Activated T-helper 1 cell treated with Interleukin-2 at 50 U/mL for 16 hours (primary cell): ENCODE measurements at places on chromosomes 4 and X.

DNA sequence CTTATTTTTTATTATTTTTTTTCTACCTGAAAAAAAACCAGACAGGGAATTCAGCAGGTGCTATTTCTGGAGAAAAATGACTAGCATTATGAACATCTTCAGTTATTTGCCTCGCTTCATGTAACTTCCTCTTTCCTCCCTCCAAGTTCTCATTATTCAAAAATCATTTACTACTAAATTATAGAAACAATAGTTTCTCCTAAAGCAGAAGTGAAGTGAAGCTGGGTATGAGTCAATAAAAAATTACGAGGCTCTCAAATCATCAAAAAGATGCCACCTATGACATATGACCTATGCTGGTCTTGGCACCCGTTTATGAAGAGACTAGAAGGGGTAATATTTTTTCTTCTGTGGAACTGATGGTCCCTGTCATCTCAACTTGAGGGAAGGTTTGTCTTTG lies 145.0 kb upstream of the AADAT start:
- DNase-seq = no peak

- DNase-seq = no peak
These were observed 1.1 kb upstream of the AVPR2 start for GRCh38 chrX:153903238-153903980.

GRCh38 chrX:77299549-77299948 lies 147.6 kb upstream of the FGF16 start:
- DNase-seq = no peak

DNA sequence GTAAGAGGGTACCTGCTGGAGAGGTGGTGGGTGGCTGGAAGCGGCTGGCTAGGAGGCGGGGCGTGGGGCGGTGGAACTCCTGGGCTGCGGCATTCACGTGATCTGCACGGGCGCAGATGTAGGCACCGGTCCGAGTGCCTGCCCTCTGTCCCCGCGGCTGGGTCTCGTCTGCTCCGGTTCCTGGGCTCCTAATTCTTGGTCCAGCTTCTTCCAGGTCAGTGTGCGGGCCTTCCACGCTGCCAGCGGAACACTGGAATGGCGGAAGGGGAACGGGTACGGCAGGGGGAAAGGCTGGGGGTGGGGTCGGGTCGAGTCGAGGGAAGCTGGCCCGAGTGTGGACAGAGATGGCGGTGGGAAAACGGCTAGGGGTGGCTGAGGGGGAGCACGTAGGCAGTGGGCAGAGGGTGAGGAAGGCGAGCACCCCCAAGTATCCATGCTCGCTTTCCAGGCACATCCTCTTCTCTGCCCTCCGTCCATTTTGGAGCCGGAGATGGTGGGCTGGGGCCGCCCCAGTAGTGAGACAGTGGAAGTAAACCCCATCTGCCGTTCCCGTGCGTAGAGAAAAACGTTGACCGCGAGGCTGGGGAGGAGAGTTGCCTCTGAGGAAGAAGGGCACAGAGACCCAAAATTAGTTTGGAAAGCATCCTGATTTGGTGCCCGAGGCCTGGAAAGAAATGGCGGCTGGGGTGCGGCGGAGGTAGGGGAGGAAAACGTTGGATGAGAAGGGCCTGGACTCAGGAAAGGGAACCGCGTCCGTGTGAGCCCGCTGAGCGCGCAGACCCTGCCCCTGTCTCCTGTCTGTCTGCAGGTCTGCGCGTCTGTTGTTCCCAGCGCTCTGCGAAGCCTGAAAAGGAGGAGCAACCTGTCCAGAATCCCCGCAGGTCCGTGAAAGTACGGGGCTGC lies at the start of gene TCEAL4:
Gene TCEAL4 (plus strand): TSS at position 105 of the 903 bp plus-strand sequence. CDS start 1,161 bp downstream, outside the sequence.
- DNase-seq = no peak

DNA sequence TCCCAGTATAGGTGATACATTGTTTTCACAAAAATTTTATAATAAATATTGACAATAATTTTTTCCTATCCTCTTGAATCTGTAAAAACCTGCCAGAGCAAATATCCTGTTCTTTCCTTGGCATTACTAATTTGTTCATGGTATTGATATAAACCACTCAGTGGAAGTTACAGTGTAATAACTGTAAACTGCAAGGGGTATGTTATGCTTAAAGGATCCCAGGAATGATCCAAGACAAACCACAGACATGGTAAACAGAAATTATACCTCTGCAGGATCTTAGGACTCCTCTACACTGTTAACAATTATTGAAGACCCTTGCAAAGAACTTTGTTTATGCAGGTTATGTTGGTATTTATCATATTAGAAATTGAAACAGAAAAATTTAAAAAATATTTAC lies 17.7 kb upstream of the MAD2L1 start:
- DNase-seq = no peak

- no peak for DNase-seq
These were observed 1.5 kb downstream of the ELF4 start for GRCh38 chrX:130108647-130109428.

- DNase-seq = no peak
These were observed 253.9 kb upstream of the PPARGC1A start for GRCh38 chr4:24143741-24144140.

- DNase-seq = no peak
These were observed 9.8 kb downstream of the HNRNPD start for GRCh38 chr4:82363896-82364487.

DNA sequence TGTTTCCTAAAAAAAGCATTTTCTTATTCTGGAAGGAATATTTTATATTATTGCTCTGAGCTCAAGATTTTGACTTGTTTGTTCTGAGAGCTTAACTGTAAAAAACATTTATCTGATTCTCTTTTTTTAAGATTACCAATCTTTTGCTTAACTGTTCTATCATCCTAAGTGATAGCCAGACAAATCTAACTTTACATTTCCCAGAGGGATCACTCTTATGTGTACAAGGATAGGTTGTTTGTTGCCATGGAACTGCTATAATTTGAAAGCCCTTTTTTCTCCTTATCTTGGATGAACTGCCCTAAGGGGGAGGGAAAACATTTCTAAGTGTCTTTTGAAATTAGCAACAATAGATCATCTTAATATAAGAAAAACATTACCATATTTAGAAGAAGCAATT lies 494.7 kb downstream of the TRAM1L1 start:
- no peak for DNase-seq

DNA sequence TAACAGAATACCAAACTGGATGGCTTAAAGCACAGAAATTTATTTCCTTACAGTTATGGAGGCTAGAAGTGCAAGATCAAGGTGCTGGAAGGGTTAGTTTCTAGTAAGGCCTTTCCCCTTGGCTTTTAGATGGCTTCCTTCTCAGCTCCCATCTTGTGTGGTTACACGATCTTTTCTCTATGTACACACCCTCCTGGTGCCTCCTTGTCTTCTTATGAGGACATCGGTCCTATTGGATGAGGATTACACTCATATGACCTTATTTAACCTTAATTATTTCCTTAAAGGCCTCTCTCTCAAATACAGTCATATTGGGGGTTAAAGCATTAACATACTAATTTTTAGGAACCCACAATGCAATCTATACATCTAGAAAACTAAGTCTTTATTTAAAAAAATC lies 787.9 kb upstream of the GALNTL6 start:
- DNase-seq = no peak

- no peak for DNase-seq
These were observed 5.5 kb downstream of the ATP10D start for GRCh38 chr4:47490550-47490949.

- no peak for DNase-seq
These were observed 96.4 kb downstream of the EMCN start for GRCh38 chr4:100421361-100421978.

DNA sequence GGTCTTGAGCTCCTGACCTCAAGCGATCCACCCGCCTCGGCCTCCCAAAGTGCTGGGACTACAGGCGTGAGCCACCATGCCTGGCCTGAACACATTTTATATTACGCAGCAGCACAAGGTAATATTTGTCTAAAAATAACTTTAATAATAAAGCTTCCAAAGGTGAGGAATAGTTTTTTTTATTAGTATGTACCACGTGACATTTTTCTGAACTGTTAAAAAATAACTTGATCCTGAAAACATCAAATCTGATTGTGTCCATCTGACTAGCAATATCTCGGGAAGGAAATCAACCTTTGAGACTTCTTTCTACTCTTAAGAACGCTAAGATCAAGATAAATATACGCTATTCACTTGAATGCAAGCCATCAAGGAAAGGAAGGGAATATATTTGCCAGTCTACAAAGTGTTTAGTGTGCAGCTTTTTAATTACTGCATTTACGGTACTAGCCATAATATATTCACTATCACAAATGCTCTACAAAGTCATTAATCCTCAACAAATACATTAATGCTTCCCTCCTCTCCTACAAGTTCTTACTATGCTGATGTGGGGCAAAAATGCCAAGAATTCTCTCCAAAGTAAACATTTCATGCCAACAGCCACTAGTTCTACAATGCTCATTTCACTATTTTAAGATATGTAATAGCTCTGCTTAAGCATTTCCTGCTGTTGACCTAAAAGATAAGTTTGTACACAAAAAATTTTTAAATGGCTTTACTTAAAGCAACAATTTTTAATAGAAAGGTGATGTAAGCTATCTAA lies 143.6 kb downstream of the APBB2 start:
- no peak for DNase-seq

GRCh38 chrX:30597216-30598012 lies 19.8 kb upstream of the TASL start:
- DNase-seq = no peak

GRCh38 chrX:73400136-73400748 lies 46.6 kb upstream of the CDX4 start:
- no peak for DNase-seq

GRCh38 chrX:138788771-138789170 lies 77.3 kb upstream of the FGF13 start:
- DNase-seq = no peak

DNA sequence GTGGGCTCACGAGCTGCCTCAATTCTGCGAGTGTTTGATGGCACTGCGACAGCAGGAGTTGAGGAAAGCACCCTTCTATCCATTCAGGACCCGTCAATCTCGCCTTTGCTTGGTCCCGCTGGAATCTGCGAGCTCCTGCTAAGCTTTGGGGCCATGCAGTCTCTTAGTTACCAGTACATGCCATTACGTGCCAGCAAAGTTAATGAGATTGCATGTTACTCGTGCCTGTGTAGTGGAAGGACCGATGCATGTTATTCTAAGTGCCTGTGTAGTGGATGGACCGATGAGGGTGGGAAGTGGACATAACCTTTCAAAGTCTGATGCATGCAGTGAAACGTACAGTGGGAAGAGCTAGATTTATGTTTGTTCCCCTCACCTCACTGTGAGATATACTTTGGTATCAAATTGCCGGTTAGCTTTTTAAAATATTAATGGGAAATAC lies 569 bp downstream of the RPS3A start:
- no peak for DNase-seq

DNA sequence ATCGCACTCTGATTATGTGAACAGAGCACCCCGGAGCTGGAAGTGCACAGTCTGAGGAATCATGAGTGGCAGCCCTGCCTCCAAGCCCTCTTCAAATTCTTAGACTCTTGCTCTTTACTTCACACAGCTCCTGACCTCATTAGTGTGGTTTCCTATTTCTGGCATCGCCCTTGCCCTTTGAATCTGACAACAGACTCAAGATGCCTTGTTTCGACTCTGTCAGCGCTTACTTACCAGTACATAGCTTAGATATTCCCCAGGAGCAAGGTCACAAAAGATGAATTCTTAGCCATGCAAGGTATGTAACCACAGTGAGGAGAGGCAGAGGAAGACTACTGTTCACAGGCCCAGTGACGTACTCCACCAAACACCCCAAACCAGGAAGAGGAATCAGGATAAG lies 167.2 kb downstream of the KDR start:
- no peak for DNase-seq

GRCh38 chrX:97452283-97452682 lies 568.6 kb downstream of the RPA4 start:
- DNase-seq = no peak

- DNase-seq = no peak
These were observed 40.7 kb downstream of the PALLD start for GRCh38 chr4:168537571-168537970.

- DNase-seq = no peak
These were observed 79.2 kb upstream of the NALF2 start for GRCh38 chrX:69424910-69425309.

- DNase-seq = no peak
These were observed 524.8 kb downstream of the PPARGC1A start for GRCh38 chr4:23365086-23365485.

GRCh38 chr4:185886832-185887524 lies 75.0 kb upstream of the SORBS2 start:
- DNase-seq = no peak

DNA sequence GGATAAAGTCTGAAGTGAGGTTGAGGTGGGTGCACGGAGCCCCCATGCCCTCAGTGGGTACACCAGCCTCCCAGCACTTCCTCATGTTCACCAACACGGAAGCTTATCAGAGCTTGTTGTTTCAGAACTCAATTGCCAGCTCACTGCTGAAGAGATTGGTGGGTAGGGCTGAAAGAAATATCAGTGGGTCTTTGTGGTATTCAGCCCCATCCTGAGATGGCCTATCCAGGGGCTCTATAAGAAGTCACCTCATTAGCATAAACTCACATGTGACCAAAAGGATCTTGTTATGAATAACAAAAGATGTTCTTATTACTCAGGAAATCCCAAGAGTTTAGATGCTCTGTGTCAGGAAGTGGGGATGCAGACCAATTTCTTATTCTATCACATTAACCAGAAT lies 177.3 kb downstream of the ARHGAP10 start:
- DNase-seq = no peak

DNA sequence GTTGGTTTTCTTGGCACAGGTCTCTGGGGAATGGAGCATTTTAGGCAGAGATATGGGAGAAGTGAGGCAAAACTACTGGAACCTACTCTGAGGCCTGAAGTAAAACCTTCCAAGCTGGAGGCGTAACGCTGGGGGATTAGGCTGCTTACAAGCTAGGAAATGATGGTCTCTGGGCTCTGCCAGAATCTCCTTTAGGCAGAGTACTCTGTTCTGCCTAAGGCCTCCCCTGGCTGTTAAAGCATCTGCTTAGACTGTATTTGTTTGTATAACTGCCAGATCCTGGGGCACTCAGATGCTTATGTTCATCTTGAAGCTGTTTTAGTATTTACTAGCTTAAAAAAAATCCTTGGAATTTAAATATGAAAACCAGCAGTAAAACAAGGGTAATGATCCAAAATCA lies 822.2 kb downstream of the RPA4 start:
- no peak for DNase-seq

DNA sequence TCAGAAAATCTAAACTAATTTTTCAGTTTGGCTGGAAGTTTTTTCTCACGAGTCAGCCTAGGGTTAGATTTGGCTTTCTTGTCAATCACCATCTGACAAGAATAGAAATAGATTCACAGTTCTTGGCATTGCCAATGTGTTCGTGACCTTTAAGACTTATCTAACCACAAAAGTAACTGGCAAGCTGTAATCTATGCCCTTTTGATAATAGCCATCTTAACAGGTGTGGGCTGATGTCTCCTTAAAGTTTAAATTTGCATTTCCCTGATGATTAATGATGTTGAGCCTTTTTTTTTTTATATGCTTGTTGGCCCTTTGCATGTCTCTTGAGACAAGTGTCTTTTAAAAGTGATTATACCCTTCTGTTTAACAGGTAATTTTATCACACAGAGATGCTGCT lies 460.3 kb upstream of the PRKX start:
- no peak for DNase-seq

DNA sequence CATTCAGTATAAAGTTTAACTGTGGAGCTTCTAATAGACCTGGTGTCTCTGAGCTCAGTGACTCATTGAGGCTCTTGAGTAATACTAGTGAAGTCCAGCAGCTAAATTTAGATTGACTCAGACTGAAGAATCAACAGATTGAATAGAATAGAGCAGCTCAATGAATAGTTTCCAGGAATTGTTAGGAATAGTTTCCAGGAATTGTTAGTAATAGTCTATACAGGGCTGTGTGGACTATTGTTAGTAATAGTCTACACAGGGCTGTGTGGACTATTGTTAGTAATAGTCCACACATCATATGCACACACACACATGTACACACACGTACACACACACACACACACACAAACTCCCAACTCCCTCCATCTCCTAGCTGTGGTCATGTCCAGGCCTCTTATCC lies 3.0 kb downstream of the GIMD1 start:
- DNase-seq = no peak
